ENCODE measurements at places on chromosomes 12 and 14. TPM values are rescaled to one million over a fixed set of nuclear protein-coding genes. Genes with fewer than 3 reads are reported as not detected.

The BCL11B gene
- 0.38 TPM for total RNA-seq

The COX8C gene
- total RNA-seq: not detected

The PRPH gene
- total RNA-seq: 1.5 TPM

The TSPAN19 gene
- total RNA-seq: 0.13 TPM

The BRF1 gene
- 18.3 TPM for total RNA-seq

The HHIPL1 gene
- 0.81 TPM for total RNA-seq

The TAS2R13 gene
- 0.38 TPM for total RNA-seq

The CYP27B1 gene
- 2.3 TPM for total RNA-seq

The KRT77 gene
- not detected for total RNA-seq

The TSPAN8 gene
- not detected for total RNA-seq

The MYO1H gene
- not detected for total RNA-seq

The DBX2 gene
- total RNA-seq: not detected

The TMEM132C gene
- not detected for total RNA-seq

The NRIP2 gene
- under 0.01 TPM for total RNA-seq

The PAX9 gene
- 0.49 TPM for total RNA-seq

The PLA2G1B gene
- not detected for total RNA-seq

The KCNH3 gene
- total RNA-seq: 1.1 TPM

The CRIP1 gene
- 15.2 TPM for total RNA-seq

The MSRB3 gene
- total RNA-seq: 15.3 TPM

The SYT1 gene
- 12.0 TPM for total RNA-seq

The SERPINA1 gene
- 10.3 TPM for total RNA-seq

The ANKRD33 gene
- total RNA-seq: not detected

The PRICKLE1 gene
- 15.5 TPM for total RNA-seq

The BEGAIN gene
- total RNA-seq: 1.8 TPM

The KRT80 gene
- total RNA-seq: 14.8 TPM

The BICDL1 gene
- 0.65 TPM for total RNA-seq

The GDF3 gene
- total RNA-seq: not detected
